ENCODE measurements at places on chromosomes 2 and 18. TPM values are rescaled to one million over a fixed set of nuclear protein-coding genes. Genes with fewer than 3 reads are reported as not detected.

The NPC1 gene
- total RNA-seq, result 58.9 TPM

GRCh38 chr2:119407430-119408220 lies 24.0 kb upstream of the TMEM37 start:
- DNase-seq, result no peak
- no peak overlapping the region for H3K4me3 ChIP-seq
- no peaks in the 10 kb centered on the region for H3K36me3 ChIP-seq
- H3K27ac ChIP-seq, result no peak overlapping the region
- no peaks in the 10 kb centered on the region for H3K27me3 ChIP-seq

DNA sequence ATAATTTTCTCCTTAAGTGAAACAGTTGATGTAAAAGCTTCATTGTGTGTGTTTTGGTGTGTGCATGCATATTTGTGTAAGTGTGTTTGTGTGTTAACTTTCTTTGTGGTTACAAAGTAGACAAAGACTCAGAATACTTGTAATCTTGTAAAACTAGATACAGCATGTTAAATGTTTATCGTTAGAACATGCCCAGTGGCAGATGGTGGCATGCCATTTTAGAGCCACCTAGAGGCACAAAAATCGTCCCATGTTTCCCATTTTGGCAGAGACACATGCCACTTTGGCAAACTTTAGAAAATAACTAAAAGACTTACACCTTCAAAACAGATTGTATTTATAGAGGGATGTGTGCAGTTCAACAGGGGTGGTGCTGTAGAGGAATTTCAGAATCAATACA lies 224.1 kb downstream of the LRP1B start:
- no peaks in the 10 kb centered on the region for H3K36me3 ChIP-seq
- H3K4me1 ChIP-seq, result no peaks in the 10 kb centered on the region
- H3K27me3 ChIP-seq, result no peaks in the 10 kb centered on the region
- no peak overlapping the region for H3K27ac ChIP-seq
- DNase-seq, result no peak

DNA sequence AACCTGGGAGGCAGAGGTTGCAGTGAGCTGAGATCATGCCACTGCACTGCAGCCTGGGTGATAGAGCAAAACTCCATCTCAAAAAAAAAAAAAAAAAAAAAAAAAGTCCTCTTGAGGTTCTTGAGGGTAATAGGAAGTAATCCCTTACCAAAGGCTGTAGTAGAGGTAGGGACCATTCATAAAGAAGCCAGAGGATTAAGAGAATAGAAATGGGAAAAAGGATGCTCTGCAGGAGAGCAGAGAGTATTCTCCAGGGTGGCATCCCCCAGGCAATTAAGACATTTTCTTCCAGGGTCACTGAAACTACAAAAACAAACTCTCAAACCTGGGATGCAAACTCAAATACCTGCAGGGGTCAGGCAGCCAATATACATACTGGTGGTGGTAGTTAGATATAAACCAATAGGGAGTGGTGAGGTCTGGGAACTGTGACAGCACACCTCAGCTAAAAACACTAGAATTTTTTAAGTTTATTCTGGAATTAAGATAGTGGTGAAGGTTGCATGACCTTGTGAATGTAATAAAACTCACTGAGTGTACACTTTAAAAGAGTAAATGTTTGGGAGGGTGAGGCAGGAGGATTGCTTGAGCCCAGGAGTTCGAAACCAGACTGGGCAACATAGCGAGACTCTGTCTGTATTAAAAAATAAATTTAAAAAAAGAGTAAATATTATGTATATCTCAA lies 24.7 kb downstream of the RAPH1 start:
- H3K27me3 ChIP-seq, result no peaks in the 10 kb centered on the region
- no peaks in the 10 kb centered on the region for H3K4me1 ChIP-seq
- DNase-seq, result no peak

- no peaks in the 10 kb centered on the region for H3K27me3 ChIP-seq
- H3K4me1 ChIP-seq, result no peaks in the 10 kb centered on the region
- H3K27ac ChIP-seq, result no peak overlapping the region
- no peak overlapping the region for H3K4me3 ChIP-seq
- DNase-seq, result no peak
Measured at GRCh38 chr2:29747786-29748470, 173.5 kb downstream of the ALK start.

GRCh38 chr2:20431301-20431698 lies 15.6 kb upstream of the RHOB start:
- no peak overlapping the region for H3K27ac ChIP-seq
- no peaks in the 10 kb centered on the region for H3K36me3 ChIP-seq
- H3K4me1 ChIP-seq, result no peaks in the 10 kb centered on the region
- no peaks in the 10 kb centered on the region for H3K27me3 ChIP-seq
- no peak overlapping the region for H3K4me3 ChIP-seq
- DNase-seq, result no peak

GRCh38 chr2:114550895-114551793 lies 108.7 kb downstream of the DPP10 start:
- no peak overlapping the region for H3K4me3 ChIP-seq
- DNase-seq, result peak; percentile 24
- H3K36me3 ChIP-seq, result no peaks in the 10 kb centered on the region
- H3K4me1 ChIP-seq, result no peaks in the 10 kb centered on the region
- no peaks in the 10 kb centered on the region for H3K27me3 ChIP-seq
- H3K27ac ChIP-seq, result no peak overlapping the region
